ENCODE measurements at places on chromosomes 1 and 21.

DNA sequence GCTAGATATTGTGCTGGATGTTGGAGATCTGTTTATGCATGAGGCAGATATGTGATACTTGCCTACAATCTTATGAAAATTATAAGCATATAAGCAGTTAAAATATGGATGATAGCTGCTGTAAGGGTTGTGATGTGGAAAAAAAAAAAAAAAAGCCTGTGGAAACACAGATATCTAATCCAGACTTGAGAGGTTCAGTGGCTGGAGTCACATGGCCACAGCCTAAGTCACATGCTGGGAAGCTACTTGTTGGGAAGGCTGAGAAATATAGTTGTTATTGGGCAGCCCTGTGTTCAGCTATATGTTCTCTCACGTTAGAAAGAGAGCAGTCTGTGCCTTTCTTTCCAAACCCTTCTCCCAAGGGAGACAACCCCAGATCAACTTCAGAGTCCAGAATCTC is 15.1 kb downstream of the RAVER2 start:
- DNase-seq: no peak

DNA sequence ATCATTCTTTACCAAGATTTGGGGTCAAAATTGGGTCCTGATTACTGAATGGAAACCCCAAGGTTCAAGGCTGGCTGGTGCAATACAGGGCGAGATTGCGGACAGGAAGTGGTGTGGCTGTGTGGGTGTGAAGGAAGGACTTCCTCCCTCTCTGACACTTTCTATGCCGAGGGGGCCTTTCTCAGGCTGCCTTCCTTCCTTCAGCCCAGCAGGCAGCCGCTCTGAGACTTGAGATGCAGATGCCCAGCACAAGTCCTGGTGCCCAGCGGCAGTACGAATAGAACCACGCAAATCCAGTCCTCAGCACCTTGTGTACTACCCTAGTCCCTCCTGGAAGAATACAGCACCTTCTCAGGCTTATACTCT is 16.3 kb downstream of the BATF3 start:
- DNase-seq: no peak

DNA sequence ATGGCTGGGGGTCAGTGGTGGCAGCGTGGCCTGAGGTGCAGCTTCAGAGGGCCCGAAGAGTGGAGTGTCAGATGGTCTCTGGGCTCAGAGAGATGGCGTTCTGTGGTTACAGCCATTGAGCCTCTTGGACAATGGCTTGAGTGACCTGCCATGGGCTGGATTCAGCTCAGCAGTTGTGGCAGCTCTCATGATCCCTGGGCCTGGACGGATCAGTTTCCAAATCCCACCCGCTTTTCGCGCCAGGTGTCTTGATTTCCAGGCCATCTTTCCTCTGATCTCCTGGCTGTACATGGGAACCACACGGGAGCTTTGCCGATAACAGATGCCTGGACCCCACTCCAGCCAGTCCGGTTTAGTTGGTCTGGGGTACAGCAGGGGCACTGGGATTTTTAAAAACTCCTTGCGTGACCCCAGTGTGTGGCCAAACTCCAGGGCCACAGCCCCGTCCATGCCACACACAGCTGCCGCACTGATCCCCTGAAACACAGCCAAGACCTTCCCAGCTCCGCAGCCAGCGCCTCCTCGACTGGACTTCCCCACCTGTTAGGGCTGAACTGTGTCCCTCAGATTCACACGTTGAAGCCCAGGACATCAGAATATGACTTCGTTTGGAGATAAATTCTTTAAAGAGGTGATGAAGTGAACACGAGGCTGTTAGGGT is 67.9 kb downstream of the ATP5PO start:
- no peak for DNase-seq

- DNase-seq: no peak
Observed at GRCh38 chr1:227728059-227728891, 6.8 kb downstream of the JMJD4 start.

GRCh38 chr21:37364722-37365121 is 1.9 kb upstream of the DYRK1A start:
- DNase-seq: no peak

GRCh38 chr1:218414060-218414728 is 69.1 kb downstream of the TGFB2 start:
- DNase-seq: no peak

GRCh38 chr1:29502911-29503840 is 266.9 kb downstream of the PTPRU start:
- no peak for DNase-seq

- no peak for DNase-seq
Observed at GRCh38 chr1:87294633-87295032, 34.0 kb upstream of the LMO4 start.

- no peak for DNase-seq
Observed at GRCh38 chr1:206694171-206695124, 9.7 kb downstream of the MAPKAPK2 start.

DNA sequence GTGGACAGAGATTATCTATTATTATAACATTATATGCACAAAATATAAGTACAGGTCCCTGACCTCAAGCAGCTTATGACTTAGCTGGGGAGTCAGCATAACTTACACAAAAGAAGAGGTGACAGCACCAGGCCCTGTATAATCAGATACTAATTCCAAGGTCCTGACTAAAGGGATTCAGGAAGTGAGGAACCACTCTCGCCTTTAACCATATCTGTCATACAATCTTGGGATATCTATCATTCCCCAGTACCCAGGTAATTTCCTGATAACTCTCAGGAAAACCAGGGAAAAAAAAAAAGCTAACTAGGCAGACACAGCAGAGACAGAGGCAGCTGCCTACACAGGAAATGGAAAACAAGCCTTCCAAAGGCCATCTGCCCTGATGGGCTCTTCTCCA is 78.5 kb upstream of the CAMK1G start:
- DNase-seq: no peak

DNA sequence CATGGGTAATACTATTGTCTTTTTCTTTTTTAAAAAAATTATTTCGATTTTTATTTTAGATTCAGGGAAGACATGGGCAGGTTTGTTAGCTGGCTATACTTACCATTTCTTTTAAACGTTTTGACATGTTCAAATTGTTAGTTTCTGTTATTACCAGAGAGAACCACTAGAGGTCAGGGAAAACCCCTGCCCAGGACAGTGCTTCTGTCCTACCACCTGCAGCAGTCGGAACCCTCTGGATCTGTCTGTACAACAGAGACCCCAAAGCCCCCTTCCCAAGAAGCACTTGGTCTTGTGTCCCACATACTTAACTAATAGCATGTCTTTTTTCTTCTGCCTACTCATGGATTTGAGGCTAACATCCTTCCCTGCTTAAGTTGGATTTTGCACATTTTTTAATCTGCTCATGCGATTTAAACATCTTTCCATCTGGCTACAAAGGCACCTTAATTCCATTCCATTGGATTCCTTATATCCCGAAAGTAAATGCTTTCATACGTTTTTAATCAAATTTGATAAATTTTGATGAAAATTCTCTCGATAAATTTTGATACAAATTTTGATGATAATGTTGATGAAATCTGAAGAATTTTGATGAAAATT is 10.0 kb upstream of the C1orf115 start:
- DNase-seq: no peak

- DNase-seq: no peak
Observed at GRCh38 chr21:34020005-34020847, 53.2 kb upstream of the MRPS6 start.

GRCh38 chr1:1092149-1092855 is 18.2 kb upstream of the RNF223 start:
- DNase-seq: no peak

All from AG04449 (cell line).